ENCODE measurements at places on chromosomes 5 and 9.

DNA sequence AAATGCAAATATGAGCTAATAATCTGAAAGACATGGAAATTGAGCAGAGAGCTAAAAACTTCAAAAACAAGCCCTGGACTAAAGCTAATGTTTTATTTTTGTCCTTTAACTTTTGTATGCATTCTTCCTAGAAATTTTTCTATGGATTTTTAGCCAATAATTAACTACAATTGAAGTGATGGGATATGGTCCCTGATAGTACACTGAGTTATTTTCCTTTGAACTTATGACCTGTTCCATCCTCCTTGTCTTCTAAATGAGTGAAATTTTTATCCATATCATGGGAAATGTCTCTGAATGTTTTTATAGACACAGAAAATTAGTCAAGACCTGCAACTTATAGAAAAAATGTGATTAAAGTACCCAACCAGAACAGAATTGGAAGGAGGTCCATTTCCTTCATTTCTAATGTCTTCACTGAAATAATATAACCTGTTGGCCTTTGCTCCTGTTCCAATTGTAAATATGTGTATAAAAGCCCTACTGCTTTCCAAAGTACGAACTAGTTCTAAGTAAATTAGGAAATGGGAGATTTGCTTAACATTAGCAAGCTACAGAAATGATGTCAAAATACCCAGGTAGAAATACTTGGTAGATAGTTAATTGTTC lies 11.3 kb upstream of the ERAP2 start:
- no peak for DNase-seq

- no peak for DNase-seq
Measured at GRCh38 chr9:137412431-137412830, 10.5 kb downstream of the EXD3 start.

GRCh38 chr9:69815313-69815712 lies 5.3 kb upstream of the CFAP95 start:
- peak; percentile 16 for DNase-seq

- DNase-seq: no peak
Measured at GRCh38 chr9:131228988-131229387, 47.3 kb downstream of the FAM78A start.

GRCh38 chr5:113678924-113679575 lies 165.6 kb downstream of the YTHDC2 start:
- peak; percentile 12 for DNase-seq

DNA sequence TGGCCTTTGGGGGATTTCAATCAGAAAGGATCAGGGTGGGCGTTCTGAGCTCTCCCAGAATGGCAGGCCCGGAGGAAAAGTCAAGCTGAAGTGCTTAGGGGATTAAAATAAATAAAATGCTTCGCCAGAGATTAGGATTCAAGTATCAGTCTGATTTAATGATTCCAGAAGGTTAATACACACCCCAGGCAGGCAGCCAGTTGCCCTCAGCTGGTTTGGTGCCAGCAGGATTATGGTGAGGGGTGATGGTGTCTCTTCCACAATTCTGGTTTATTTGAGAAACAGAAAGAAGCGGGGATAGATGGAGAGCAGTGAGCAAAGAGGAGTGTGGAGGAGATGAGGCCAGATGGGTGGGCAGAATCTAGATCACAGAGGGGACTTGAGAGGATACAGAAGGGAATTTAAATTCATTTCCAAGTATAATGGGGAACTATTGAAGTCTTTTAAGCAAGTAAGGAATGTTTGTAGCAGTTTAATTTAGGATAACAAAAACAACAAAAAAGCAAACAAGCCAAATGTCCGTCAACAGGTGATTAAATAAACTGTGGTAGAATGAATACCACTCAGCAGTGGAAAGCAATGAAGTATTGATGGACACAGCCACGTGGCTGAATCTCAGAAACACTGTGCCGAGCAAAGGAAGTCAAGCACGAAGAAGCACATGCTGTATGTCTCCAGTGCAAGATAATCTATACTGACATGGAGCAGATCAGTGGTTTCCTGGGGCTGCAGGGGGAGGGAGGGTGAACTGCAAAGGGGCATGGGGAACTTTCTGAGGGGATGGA lies 297.7 kb downstream of the MSX2 start:
- DNase-seq: no peak

- no peak for DNase-seq
Measured at GRCh38 chr5:41256400-41256799, 43.1 kb upstream of the C6 start.

DNA sequence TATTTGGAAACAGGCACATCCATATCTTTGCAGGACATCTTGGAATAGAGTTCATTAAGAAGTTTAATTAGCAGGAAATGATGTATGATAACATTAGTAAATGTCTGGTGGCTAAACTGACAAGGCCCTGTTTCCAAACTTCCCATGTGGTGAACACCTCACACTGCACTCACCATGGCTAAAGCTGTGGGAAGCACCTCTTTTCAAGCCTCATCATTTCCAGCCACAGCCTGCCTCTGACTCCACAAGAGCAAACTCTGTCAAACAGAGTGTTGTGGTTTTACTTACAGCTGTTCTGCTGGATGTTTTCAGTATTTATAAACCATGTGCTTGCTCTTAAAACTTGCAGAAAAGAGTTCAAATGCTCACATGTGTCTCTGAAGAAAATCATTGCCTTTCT lies 14.9 kb upstream of the NDUFB6 start:
- no peak for DNase-seq

DNA sequence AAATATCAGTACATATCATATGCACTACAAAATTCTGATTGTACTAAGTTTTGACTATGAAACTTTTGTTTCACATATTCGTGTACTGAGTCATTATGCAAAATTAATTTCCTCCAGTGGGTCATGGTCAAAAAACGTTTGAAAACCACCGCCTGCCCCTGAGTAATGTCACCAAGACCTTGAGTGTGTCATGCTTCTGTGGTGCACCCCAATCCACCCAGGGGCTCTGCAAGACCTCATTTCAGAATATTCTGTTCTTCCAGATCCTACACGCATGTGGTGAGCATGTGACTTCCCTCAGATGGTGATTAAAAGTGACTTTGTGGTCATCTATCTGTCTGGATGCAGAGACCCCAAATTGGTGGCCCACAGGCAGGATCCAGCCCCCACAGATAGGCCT lies 31.0 kb downstream of the ABLIM3 start:
- no peak for DNase-seq

GRCh38 chr5:125210242-125210947 lies 464.0 kb upstream of the ZNF608 start:
- DNase-seq: no peak

GRCh38 chr9:83978992-83979811 lies 813 bp downstream of the HNRNPK start:
- DNase-seq: peak; percentile 49

GRCh38 chr5:65151614-65152013 lies 330.1 kb downstream of the ADAMTS6 start:
- no peak for DNase-seq

- no peak for DNase-seq
Measured at GRCh38 chr5:140988100-140988499, 21.8 kb downstream of the PCDHAC2 start.

GRCh38 chr5:13708432-13708831 lies 236.1 kb downstream of the DNAH5 start:
- no peak for DNase-seq

- DNase-seq: peak; percentile 12
Measured at GRCh38 chr5:173672891-173673290, 56.4 kb upstream of the BOD1 start.

- no peak for DNase-seq
Measured at GRCh38 chr5:159208514-159209437, 577 bp downstream of the RNF145 start.

- no peak for DNase-seq
Measured at GRCh38 chr9:79684711-79685575, 113.2 kb downstream of the TLE4 start.

GRCh38 chr5:147072622-147073021 lies 162.2 kb upstream of the STK32A start:
- DNase-seq: peak; percentile 31

- DNase-seq: no peak
Measured at GRCh38 chr5:159855476-159856191, 60.6 kb upstream of the ADRA1B start.

GRCh38 chr5:157671592-157672330 lies 428 bp downstream of the C5orf52 start:
- DNase-seq: no peak

GRCh38 chr9:5568868-5569267 lies 58.5 kb downstream of the PDCD1LG2 start:
- DNase-seq: no peak

GRCh38 chr5:95080030-95080429 lies 204.9 kb downstream of the MCTP1 start:
- no peak for DNase-seq

GRCh38 chr5:6820851-6821479 lies 107.7 kb downstream of the TENT4A start:
- DNase-seq: peak; percentile 84

DNA sequence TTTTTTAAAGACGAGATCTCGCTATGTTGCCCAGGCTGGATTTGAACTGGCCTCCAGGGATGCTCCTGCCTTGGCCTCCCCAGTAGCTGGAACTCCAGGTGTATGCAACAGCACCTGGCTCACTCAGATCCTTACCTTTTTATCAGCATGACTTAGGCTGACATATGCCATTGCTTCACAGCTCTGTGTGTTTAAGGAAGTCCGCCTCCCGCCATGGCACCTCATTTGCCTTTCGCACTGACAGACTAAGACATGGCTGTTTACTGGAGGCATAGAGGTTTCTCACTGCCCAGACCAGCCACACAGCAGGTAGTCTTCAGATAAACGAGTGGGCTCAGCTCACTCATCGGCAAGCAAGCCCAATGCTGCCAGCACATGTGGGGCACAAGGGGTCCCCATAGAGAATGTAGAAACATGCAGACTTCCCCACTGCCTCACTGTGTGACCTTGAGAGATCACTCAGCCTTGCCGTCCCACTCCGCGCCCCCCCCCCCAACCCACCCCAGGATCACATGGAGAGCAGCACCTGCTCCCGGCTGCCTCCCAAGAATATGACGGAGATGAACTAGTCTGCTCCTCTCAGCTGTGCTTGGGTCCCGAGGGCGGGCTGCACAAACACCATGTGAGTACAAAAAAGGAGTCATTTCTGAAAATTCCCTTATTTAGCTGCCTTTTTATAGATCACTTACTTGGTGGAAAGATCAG lies 62.8 kb downstream of the DCP2 start:
- no peak for DNase-seq
